Mucosa of descending colon (tissue), 3 donors: ENCODE measurements at places on chromosomes 16 and 17. TPM values are rescaled to one million over a fixed set of nuclear protein-coding genes. Genes with fewer than 3 reads are reported as not detected.

The AHSP gene
- total RNA-seq = not detected

DNA sequence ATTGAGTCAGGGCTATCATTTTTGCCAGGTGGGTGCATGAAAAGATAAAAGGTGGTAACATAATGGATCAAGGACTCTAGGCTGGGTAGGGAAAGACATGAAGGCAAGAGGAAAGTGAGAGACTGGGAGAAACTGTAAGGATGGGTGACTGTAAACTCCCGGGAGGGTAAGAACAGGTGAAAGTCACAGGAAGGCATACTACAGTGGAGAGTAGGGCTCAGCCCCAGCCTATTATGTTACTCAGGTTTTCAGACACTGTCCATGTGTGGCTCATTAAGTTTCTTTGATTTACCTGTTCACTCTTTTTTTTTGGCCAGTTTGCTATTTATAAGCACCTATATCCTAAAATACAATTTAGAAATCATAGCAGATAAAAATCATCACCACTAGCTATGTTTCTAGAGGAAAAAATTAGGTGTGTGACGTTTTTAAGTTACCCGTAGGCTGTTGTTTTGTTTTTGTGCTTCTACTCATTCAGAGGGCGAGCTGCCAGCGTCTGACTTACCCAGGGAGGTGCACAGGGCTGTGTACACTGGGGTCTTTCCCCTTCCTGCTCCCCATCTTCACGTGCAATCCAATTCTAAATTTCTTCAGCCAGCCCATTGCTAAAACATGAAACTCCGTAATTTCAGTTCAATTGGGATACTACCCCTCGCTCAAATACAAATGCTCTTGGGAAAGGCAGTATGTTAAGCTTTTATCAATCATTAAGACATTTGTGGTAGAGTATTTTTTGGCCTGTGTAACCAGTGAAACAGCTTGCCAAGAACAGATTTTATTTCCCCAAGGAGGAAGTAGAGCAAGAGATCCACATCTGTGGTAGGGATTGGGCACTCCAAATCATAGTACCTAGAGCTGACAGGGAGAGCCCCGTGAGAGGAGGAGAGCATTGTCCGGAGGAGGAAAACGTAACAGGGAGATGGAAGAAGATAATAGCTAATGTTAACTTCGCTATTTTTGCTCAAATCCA lies 21.7 kb upstream of the VWA3A start:
- no peak for DNase-seq

GRCh38 chr16:57446531-57447185 lies 527 bp downstream of the CIAPIN1 start:
- DNase-seq = no peak

DNA sequence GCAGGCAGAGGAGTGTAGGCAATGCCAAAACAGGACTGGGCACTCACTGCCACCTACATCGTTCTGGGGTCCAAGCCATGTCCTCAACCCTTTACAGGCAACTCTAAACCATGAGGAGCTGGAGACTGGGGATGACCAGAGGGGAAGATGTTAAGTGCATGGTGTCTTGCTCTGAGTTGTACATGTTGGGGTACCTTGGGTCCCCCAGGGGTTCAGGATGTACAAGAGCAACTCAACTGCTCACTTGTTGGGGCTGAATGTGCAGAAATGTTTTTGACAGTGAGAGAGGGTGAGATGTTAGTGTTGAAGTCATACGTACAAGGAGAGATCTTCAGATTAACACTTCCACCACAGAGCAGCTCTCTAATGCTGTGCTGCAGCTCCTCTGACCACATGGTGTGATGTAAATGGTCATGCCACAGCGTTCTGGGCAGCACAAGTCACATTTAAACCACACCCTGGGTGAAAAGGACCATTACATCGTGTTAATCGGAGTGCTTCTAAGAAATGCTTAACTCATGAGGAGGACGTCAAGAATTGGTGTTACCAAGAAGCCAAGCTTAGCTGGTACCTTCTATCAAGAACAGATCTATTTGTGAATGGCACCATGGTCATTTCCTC lies 2.4 kb downstream of the CCL18 start:
- no peak for DNase-seq

GRCh38 chr16:79943736-79944135 lies 343.2 kb upstream of the MAF start:
- DNase-seq = no peak

DNA sequence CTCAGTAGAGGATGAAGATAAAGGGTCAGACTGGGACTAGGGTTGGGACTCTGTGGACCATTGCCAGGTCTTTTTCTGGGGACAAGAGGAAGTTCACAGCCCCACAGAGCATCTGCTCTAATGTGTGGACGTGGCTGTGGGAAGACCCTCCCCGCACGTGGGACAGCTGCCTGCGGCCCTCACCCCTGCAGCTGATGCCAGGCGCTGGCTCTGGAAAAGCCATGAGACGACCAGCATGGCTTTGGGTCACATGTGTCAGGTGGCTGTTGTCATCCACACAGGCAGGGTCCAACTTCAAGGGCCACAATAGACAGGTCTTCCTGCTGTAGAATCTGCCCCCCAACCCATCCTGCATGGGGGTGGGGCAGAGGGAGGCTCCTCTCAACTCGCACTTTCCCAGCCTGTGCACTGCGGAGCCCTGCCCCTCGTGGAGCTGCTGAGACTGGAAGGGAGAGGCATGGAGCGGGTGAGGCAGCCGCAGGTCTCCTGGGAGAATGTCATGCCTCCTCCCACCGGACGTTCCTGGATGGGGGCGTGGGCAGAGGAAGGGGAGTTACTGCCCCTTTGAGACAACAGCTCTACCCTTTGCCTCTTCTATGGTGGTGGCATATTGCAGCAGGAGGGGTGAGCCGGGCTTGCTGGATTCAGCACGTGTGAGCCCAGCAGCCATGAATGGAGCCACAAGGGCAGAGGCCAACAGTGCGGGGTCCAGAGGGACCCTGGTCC lies 53.4 kb downstream of the PIMREG start:
- no peak for DNase-seq
